HL-60 (cell line): ENCODE measurements at places on chromosomes 6 and 20.
A peak's percentile ranks its signal among the peaks of the same experiment; 100 is the strongest.

DNA sequence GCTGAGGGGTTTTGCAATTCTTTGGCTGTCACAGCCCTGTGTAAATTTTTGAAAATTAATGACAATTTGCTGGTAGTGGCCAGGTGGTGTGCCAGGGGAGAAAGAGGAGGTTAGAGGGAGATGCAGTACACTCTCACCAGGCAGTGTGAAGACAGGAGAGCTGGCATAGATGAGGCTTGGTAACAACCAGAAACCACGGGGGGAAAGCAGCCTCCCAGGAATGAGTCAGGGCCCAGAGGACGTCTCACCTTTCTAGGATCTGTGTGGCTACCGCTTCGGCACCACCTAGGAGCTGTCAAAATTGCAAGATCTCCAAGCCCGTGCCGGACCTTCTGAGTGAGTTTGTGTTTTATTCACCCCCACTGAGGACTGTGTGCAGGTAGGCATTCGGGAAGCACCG is 171.4 kb downstream of the PACRG start:
- no peak for DNase-seq

GRCh38 chr20:16703570-16703969 is 26.3 kb upstream of the SNRPB2 start:
- DNase-seq, result no peak

DNA sequence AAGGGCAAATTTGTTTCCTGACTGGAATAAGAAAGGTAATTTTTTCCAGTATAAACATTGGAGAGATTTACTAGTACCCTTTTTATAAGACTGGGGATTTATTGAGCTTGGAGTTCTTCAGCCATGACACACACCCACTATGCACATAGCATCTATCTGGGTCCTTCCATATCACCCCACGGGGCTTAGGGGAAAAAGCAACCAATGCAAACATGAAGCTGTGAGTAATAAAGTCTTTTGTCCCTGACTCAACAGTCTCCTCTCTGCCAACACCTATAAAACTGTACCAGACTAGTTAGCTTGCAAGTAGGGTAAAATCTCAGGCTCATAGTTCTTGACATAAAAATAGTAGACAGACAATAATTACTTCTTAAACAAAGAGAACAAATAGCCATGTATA is 23.4 kb downstream of the COL21A1 start:
- no peak for DNase-seq

DNA sequence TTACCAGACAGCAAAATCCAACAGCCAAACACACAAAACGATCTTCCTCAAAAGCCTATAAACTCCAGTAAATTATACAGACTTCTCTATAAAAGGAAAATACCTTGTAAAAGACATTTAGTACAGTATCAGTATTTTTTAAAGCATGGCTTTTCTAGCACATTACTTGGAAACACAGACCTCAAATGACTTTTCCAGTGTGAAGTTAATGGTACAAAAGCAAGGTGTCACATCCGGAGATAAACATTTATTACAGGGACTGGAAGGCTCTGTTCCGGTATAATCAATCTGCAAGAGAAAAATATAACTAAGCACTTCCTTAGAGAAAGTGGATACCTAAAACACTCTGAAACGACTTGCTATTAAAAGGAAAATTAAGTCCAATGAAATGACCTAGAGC is 17.1 kb downstream of the TMEM30A start:
- no peak for DNase-seq

- DNase-seq, result peak; percentile 47
Measured at GRCh38 chr6:42532038-42532669, 31.7 kb upstream of the UBR2 start.

DNA sequence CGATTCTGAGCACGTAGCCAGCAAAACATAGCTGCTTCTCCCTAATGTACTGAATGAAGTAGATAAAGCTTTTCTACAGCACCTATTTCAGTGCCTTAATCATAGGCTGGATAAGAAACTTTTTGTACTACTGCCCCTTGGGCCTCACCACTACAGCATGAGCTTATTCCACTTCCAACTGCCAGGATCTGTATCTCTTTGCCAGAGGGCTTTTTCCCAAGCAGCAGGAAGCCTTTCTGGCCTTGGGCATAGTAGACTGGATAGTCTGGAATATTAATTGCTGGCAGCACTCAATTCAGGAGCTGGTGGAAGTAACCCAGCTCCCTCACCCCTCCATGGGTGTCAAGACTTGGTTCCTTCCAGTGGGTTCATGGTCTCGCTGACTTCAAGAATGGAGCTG is 43.6 kb downstream of the ANKEF1 start:
- DNase-seq, result no peak

GRCh38 chr6:48111575-48111974 is 578 bp upstream of the PTCHD4 start:
- DNase-seq, result no peak
